Suppressor macrophage treated with lipopolysaccharide for 4 hours (primary cell): ENCODE measurements at places on chromosomes 1 and 21.

- DNase-seq = no peak
Observed at GRCh38 chr1:74286414-74286813, 51.2 kb downstream of the TNNI3K start.

DNA sequence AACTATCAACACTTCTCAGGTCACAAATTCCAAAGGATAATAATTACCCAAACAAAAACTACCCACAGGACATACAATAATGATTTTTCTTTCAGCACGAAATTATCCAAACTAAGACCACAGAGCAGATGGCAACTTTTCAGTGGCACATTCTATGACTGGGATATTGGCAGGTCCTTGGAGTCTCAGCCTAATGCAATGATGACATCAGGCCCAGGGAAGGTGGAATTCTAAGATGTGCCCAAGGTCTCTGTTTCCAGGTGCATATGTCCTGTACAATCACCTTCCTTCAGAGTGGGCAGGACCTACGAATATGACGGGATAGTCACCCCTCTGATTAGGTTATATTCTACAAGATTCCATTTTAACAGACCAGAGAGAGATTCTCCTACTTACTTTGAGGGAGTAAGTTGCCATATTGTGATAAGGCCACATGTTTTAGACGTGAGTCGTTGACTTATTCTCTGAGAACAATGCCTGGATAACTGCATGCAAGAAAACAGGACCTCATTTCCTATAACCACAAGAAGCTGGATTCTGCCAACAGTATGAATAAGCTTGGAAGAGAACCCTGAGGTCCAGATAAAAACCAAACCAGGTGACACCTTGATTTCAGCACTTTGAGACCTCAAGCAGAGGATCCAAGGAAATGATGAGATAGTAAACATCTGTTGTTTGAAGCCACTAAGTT, 69.9 kb downstream of the ZC3H11B start:
- no peak for DNase-seq

GRCh38 chr1:115529216-115529897, 112.4 kb upstream of the VANGL1 start:
- no peak for DNase-seq

DNA sequence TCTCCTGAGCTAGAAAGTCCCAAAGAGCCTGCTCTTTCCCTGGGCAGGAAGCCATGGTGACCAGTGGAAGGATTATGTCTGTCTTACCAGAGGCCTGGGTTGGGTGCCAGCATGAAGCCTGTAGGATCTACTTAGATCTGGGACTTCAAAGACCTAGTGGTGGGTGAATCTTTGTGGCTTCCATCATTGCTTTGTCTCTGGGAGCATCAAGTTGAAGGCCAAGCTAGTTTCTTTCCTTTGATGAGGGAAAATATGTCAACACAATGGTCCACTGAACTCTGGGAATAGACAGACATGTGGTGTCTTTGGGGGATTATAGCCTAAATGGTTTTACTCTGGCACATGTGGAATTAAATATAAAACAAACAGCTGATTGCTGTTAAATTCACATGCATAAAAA, 100.5 kb upstream of the HOOK1 start:
- DNase-seq = no peak

DNA sequence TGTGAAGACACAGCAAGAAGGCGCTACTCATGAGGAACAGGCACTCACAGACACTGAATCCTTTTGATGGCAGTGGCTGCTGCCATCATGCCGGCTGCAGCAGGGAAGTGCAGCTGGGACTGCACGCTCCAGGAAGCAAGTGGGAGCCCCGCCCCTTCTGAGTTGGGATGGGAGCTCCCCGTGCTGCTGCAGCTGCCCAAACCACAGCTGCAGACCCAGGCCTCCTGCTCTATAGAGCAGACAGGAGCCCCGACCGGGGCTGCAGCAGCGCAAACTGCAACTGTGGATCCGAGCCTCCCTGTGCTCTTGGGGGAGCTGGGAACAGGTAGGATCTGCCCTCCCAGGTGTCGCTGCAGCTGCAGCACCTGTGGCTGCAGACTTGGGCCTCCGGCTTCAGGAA, 65.2 kb upstream of the MARK1 start:
- DNase-seq = no peak

DNA sequence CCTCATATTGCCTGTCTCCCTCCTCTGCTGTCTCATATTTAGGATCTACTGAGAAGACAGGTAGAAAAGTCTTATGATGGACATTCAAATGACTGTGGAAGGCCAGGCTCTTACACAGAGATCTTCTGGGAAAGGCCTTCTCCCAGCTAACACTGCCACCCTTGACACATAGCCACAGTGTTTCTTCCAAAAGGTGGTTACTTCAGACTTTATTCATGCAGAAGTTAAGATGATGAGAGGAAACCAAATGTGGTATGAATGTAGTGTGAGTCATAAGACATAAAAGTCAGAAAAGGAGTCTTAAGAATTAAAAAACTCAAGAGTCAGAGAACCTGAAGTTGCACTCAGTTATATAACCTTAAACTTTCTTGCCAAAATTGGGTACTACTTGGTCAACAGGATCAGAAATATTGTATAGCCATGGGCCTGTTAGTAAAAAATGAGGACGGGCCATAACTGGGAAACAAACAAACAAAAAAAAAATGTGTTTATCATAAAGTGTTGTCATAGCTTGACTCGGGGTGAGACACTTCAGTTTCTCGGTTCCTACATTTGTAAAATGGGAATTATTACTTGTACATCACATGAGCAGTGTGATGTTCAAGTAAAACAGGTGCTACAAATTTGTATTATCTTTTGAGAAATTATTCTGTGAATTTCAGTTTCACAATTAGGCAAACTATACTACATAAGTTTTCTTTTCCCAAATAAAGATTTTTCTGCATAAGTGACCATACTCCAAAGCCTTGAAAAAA, 1.2 kb upstream of the DENND1B start:
- DNase-seq = peak; percentile 85

DNA sequence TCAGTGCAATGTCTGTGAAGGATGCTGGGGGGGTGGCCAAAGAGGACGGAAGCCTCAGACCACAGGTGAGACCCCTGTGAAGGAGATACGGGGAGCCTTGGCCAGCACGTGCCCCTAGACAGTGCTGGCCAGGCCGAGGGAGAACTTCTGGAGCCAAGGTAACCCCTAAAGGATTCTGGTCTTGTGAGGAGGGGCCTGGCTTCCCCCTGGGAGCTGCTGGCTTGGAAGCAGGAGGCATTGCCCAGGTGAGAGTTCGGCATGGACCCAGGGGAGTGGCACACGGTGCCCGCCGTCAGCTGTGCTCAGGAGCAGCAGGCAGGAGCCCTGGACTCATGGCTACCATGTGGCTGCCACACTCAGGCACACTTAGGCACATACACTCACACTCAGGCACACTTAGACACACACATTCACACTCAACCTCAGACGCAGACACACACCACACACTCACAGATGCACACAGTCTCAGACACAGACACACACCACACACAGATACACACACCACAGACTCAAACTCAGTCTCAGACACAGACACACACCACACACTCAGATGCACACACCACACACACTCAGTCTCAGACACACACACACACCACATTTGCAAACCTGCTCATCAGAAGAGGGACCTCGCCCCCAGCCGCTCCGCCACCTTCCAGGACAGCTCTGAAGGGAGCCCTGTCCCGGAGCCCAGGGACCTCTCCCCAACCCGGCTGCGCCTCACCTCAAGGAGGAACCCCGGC, 1.1 kb upstream of the COL6A2 start:
- no peak for DNase-seq
